ENCODE measurements at places on chromosomes 13 and 19.

DNA sequence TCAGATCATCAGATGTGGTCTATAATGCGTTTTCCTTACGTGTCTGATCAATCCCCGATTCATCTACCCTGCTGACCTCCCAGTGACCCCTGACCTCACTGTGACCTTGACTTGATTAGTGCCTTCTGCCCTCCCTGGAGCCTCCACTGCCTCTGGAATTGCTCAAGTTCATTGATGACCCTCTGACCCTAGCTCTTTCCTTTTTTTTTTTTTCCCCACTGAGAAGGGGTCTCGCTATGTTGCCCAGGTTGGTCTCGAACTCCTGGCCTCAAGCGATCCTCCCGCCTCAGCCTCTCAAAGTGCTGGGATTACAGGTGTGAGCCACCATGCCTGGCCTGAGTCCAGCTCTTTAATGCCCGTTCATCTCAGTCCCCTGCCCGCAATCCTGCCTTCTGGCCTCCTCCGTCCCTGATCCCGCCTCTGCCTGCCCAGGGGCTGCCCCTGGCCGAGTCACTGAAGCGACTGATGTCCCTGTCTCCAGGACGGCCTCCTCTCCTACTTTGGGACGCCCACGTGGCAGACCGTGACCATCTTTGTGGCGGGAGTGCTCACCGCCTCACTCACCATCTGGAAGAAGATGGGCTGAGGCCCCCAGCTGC is 4.0 kb upstream of the FTL start:
- DNase-seq, result no peak

DNA sequence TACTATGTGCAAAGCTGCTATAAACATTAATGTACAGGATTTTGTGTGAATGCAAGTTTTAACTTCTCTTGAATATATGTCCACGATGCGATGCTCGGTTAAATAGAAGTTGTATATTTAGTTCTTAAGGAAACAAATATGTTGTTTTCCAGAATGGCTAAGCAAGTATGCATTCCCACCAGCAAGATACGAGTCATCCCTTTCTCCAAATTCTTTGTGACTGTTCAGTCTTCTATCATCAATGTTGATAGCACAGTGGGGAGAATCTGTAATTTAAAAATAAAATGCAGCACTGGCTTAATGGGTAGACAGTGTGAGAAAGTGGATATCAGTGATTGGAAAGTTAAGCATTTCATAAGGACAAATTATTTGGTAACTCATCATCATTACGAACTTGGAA is 1340.8 kb downstream of the PCDH9 start:
- DNase-seq, result no peak

DNA sequence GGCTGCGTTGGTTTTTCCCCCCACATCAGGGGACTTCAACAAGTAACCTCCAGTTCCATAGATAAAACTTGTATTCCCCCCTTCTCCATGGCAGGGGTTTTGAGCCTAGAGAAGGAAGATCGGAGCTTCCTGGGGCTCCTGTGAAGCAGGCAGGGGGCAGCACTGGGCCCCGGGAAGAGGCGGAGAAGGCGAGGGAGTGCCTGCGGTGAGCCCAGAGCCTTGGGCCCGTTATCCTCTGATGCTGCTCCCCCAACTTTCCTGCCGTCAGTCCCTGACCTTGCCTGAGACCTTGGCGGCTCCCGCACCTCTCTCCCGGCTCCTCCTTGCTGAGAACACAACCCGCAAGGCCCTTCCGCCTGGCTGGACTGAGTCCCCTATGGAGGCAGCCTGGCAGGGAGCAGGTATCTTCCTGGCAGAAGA is 2.5 kb downstream of the LIPE start:
- DNase-seq, result no peak

GRCh38 chr19:36257520-36257876 is 42.6 kb downstream of the ZNF146 start:
- DNase-seq, result no peak

- DNase-seq, result no peak
Observed at GRCh38 chr19:45471111-45471930, 3.5 kb downstream of the FOSB start.

- no peak for DNase-seq
Observed at GRCh38 chr19:30367006-30367405, 5.2 kb upstream of the ZNF536 start.

GRCh38 chr13:76644906-76645305 is 241.3 kb downstream of the KCTD12 start:
- no peak for DNase-seq

GRCh38 chr13:102856557-102856956 is 10.7 kb downstream of the ERCC5 start:
- no peak for DNase-seq

- DNase-seq, result no peak
Observed at GRCh38 chr13:107865643-107866031, 349.7 kb downstream of the LIG4 start.

GRCh38 chr13:20847296-20847695 is 55.2 kb downstream of the XPO4 start:
- DNase-seq, result no peak

DNA sequence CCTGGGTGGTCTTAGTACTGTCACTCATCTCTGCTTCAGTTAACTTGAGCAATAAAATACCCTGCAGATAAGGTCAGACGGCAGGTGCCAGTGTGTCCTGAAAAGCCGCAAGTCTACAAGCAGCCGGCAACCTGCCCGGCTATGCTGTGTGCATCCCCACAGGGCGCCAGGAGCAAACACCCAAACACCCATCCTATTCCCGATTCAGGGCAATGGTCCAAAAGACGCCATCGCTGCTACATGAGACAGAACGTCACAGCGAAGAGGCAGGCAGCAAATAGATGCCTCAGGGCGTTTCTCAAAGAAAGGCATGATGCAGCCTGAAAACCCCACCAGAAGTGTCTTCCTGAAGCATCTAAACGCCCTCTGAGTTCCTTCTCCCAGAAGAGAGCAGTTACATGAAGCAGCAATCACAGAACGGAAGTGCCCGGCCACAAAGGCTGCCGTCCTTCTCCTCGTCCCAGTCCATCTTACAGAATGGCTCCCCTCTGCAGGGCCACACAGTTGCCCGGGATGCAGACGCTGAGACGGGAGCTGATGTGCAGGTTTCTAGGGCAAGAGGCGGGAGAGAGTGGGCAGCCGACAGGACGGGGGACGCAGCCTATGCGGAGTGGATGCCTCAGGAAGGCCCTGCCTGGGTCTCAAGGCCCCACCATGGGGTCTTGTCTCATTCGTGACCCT is 35.1 kb downstream of the RASA3 start:
- DNase-seq, result no peak

DNA sequence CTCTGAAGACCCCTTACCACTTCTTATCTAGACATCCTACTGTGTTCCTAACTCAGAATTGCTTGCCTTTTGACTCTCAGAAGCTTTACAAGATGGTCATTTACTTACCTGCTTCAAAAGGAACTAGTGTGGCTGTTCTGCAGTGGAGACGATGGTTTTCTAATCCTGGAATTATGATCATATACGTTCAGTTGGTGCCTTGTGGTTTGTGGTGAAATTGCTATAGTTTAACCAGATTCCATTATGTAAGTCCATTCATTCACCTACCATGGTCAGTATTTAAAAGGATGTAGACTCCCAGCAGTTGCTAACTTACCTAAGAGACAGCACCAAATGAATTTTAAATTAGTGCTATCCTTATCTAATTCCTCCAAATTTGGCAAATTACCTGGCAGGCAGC is 210.9 kb downstream of the SHISA2 start:
- no peak for DNase-seq

DNA sequence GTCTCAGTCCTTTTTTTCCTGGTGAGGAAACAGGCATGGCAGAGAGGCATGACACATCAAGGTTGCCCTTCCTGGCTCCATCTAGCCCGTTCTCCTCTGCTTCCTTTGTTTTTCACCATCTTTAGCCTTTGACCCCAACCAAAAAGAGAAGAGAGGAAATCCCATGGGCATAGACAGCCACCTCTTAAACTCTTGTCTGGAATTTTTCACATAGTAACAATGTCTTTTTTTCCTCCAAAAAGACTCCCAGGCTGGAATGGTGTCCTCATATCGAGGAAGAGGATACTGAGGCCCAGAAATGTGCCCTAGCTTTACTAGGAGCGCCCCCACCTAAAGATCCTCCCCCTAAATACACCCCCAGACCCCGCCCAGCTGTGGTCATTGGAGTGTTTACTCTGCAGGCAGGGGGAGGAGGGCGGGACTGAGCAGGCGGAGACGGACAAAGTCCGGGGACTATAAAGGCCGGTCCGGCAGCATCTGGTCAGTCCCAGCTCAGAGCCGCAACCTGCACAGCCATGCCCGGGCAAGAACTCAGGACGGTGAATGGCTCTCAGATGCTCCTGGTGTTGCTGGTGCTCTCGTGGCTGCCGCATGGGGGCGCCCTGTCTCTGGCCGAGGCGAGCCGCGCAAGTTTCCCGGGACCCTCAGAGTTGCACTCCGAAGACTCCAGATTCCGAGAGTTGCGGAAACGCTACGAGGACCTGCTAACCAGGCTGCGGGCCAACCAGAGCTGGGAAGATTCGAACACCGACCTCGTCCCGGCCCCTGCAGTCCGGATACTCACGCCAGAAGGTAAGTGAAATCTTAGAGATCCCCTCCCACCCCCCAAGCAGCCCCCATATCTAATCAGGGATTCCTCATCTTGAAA is at the start of gene GDF15:
Gene GDF15, plus strand, starts transcription at position 484 of the 868 bp plus-strand sequence. Its CDS starts 32 bp downstream, at position 516.
- DNase-seq, result no peak

GRCh38 chr13:45206340-45206739 is 5.5 kb upstream of the KCTD4 start:
- no peak for DNase-seq

GRCh38 chr13:57666131-57666953 is 34.8 kb downstream of the PCDH17 start:
- DNase-seq, result no peak

GRCh38 chr13:83845106-83845505 is 37.2 kb downstream of the SLITRK1 start:
- DNase-seq, result no peak

DNA sequence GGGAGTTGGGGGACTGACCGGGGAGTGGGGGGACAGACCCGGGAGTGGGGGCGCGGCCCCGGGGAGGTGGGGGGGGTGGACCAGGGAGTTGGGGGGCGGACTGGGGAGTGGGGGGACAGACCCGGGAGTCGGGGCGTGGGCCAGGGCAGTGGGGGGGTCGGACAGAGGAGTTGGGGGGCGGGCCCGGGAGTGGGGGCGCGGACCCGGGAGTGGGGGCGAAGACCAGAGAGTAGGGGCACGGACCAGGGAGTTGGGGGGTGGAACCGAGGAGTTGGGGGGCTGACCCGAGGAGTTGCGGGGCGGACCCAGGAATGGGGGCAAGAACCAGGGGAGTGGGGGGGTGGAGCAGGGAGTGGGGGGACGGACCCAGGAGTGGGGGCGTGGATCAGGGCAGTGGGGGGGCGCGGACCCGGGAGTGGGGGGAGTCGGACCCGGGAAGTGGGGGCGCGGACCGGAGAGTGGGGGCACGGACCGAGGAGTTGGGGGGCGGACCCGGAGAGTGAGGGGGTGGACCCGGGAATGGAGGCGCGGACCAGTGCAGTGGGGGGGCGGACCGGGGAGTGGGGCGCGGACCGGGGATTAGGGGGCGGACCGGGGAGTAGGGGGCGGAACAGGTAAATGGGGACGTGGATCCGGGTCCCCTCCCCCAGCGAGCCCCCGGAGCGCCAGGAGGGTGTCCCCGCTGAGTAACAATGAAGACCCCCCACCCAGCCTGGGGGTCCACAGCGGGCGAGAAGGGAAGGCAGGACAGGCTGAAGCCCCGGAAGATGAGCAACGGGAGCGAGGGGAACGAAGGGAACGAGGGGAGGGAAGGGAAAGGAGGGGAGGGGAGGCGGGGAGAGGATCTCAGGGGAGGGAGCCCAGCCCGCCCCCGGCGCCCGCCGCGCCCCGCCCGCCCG is 589 bp downstream of the R3HDM4 start:
- DNase-seq, result no peak

GRCh38 chr19:48945817-48946216 is 8.9 kb upstream of the BAX start:
- no peak for DNase-seq

- DNase-seq, result no peak
Observed at GRCh38 chr13:113021811-113022210, 52.8 kb downstream of the MCF2L start.

GRCh38 chr19:43318203-43318602 is 35.3 kb upstream of the CD177 start:
- no peak for DNase-seq

DNA sequence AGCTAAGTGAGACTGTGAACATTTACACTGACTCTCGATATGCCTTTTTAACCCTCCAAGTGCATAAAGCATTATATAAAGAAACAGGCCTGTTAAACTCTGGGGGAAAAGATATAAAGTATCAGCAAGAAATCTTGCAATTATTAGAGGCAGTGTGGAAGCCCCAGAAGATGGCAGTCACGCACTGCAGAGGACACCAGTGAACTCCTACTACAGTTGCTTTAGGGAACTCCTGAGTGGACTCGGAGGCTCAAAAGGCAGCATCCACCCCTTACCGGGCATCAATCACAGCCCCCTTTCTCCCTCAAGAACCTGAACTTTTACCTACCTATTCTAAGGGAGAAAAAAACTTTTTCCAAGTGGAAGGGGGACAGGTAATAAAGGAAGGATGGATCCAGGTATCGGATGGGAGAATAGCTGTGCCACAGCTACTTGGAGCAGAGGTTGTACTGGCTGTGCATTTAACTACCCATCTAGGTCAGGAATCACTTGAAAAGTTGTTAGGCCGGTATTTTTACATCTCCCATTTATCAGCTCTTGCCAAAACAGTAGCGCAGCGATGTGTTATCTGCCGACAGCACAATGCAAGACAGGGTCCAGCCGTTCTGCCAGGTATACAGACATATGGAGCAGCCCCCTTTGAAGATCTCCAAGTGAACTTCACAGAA is 80.1 kb downstream of the ZNF486 start:
- DNase-seq, result no peak

DNA sequence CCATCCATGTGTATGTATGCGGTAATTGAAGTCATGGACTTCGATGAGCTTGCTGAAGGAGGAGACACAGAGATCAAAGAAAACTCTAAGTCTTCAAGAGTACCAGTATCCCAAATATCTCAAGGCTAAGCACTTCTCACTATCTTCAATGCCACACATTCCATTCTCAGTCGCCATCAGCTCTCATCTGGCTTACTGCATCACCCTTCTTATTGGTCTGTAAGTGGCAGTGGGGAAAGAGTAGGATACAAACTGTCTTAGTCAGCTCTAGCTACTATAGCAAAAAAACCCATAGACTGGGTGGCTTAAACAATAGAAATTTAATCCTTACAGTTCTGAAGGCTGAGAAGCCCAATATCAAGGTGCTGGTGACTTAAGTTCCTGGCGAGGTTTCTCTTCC is 218.7 kb downstream of the POSTN start:
- no peak for DNase-seq

DNA sequence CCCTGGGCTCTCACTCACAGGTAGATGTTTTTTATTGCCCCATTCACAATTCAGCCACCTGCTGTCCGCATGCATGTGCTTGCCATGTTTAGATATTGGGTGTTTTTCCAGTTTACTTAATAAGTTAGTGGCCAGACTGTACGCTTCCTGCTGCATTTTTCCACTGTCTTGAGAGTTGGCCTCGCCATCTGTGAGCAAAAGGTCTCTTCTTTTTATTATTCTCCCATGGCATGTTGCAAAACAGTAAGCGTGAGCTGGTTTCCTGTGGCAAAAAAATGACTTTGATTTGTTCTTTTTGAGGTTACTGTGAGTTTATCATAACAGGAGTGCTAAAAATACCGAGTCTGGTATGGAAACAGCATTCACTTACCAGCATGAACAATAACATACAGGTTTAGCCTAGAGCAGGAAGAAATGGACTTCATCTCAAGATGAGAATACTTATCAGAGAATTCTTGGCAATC is 46.0 kb downstream of the SAE1 start:
- no peak for DNase-seq
